ENCODE measurements at places on chromosomes 1 and 21.

GRCh38 chr1:17098446-17099317 lies 20.6 kb downstream of the PADI2 start:
- no peak for DNase-seq

GRCh38 chr1:162019006-162019405 lies 4.7 kb downstream of the OLFML2B start:
- peak; percentile 75 for DNase-seq

DNA sequence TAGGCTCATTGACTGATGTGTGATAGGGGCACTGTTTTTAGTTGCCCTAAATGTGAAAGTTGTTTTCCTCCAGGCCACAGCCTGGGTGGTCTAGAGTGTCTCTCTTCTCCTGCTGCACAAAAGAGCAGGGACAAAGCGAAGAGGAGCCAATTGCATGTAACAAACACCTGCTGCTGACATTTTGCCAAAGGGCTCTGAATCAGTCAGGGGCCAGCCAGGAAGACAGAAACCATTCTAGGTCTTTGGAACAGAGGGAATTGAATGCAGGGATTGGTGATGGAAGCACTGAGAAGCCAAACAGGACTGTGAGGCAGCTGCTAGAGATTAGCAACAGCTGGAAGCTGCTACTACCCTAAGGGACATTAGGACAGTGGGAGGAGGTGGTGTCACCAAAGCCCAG lies 185.3 kb upstream of the POU3F1 start:
- DNase-seq, result no peak

- no peak for DNase-seq
Measured at GRCh38 chr1:53417074-53417511, 42.1 kb upstream of the DMRTB1 start.

DNA sequence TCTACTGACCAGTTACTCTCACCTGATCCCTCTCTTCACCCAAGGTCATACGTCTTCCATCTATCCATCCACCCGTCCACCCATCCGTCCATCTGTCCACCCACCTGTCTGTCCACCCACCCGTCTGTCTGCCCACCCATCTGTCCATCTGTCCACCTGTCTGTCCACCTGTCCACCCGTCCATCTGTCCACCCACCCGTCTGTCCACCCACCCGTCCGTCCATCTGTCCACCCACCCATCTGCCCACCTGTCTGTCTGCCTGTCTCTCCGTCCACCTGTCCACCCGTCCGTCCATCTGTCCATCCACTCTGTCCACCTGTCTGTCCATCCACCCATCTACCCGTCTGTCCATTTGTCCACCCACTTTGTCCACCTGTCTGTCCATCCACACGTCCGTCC lies 11.8 kb upstream of the KIF26B start:
- DNase-seq, result no peak

DNA sequence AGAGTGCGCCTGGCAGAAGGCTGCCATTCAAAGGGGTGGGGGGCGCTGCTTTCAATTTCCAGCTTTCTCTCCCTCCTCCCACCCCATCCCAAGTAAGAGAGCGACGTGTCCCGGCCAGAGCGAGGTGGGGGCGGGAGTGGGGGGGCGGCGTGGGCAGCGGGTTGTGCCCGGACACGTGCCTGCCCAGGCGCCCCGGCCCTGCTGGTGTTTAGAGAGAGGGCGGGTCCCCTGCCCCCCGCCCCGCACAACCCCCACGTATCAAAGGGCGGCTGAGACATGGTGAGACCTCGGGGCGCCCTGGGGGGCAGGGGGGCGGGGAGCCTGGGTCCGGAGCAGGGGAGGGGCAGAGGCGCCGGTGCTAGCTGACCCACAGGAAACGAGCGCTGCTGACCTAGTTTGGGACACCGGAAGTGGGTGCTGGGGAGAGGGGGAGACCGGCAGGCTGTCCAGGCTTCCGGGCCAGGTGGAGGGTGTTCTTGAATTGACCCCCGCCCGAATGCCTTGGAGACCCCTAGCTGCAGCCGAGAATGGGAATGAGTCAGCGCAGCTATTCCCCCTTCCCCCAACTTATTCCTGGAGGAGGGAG lies 1.3 kb downstream of the ZBTB7B start:
- peak; percentile 40 for DNase-seq

DNA sequence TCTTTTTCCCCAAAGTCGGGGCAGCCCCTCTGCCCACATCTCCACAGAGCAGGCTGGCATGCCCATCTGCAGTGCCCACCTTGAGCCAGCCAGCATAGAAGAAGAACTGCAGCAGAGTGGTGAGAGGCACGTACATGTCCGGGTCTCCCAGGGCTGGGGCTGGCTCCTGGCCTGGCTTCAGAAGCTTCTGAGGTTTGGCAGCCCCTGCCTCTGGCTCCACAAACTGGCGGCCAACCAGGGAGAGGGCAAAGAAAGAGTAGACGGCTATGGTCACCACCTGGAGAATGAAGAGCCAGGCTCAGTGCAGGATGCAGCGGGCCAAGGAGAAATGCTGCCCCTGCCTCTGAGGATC lies 3.0 kb downstream of the BEST4 start:
- no peak for DNase-seq

- DNase-seq, result no peak
Measured at GRCh38 chr1:63861052-63861691, 87.4 kb downstream of the ROR1 start.

GRCh38 chr1:160521554-160521953 lies 1.5 kb downstream of the SLAMF6 start:
- no peak for DNase-seq

DNA sequence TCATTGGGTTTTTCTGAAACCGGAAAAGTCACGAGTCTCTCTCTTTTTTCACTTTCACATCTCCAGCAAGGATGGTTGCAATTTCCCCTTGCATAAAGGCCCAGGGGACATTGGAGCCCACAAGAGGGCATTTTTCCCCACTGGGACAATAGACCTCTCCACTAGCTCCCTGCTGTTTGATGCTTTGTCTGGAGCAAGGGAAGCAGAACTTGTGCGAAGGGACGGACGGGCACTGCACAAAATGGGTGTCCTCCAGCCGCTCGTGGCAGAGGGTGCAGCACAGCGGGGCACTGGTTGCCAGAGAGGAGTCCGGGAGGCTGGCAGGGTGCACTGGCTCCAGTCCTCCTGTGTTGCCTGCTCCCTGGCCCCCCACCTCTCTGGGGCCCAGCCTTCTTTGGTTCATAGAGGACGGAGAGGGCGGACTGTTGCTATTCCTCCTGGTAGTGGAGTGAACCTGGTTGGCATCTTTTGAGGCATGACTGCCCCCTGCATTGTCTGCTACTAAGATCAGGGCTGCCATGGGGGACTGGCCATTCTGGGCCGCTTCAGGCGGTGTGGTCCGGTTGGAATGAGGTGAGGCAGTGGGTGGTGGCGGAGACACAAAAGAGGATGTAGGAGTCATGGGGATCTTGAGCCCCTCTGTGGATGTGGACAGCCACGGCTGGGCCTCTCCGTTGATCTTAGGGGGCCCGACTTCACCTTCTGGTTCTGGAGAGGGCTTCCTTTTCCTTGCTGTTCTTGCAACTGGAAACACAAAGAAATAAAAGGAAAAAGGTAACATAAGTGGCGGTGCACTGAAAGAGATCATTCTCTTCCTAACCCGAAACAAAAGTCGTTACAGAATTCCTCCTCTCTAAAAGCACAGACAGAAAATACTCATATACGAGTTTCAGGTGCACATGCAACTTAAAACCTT lies 2.6 kb downstream of the IRF2BP2 start:
- DNase-seq, result no peak

DNA sequence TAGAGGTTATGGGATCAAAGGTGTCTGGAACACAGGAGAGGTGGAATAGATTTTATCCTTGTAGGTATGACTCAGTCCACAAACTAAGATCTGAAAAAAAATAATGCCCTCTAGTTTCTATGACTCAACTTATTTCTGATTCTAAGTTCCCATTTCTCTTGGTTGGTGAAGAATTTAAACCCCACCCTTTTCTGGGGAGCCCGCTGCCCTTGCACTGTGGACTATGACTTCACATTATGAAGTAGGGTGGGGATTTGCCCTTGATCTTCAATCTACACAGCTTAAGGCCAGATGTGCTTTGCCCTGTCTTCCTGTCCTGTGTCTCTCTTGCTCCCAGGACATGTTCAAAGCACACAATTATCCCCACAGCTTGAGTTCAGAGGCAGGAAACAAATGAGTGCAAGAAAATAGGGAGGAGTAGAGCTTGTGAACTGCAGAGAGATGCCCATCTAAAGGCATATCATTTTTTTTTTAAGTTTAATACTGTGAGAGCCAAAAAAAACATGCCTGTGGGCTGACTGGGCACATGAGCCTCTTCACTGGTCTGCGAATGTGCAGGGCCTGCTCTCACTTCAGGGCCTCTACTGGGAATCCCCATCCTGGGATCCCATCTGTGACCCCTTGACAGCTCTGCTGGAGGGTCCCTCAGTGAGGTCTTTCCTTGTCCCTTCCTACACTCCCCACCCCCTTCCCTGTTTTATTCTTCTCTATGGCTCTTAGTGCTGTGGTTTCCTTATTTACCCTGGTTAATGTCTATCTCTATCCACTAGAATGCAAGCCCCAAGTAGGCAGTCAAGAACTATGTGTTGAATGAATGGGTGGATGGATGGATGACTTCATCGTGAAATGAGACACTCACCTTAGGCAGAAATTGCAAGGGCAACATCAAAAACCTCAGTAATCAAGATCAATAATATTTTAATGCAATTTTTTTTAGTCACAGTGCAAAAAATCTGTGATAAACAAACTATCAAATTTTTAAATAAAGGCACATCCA lies 61.5 kb downstream of the CD58 start:
- peak; percentile 81 for DNase-seq

DNA sequence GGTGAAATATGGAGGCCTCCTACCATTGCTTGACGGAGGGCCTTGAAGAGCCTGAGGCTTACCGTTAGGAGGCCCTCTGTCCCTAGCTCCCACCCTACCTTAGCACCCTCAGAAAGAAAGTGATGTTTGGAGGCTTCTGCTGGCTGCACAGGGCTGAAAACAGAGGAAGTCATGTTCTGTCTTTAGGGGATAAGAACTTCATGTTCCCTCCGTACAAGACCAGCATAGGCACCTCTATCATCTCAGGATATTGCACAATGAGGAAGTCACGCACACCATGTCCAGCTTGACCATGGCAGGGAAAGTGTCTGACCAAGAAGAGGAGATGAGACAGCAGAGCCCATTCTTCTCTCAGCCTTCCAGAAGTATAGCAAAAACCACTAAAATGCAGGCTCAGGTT lies 13.8 kb downstream of the ADORA3 start:
- no peak for DNase-seq

- DNase-seq, result no peak
Measured at GRCh38 chr1:236472850-236473788, 50.7 kb upstream of the LGALS8 start.

GRCh38 chr1:76287917-76288316 lies 213.4 kb downstream of the ST6GALNAC3 start:
- DNase-seq, result no peak

DNA sequence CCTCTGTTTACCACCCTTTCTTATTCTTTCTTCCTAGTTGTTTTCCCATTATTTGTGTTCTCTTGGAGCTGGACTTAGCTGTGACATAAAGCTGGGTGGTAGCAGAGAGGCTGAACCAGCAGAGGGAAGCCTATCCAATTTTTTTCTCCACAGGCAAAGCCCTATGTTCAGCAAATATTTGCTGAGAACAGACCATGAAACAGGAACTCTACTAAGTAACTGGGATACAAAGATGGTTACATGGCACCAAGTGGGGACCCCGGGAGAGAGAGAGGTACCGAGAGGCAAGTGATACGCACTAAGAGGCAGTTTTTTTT lies 6.6 kb downstream of the CFAP141 start:
- DNase-seq, result no peak

DNA sequence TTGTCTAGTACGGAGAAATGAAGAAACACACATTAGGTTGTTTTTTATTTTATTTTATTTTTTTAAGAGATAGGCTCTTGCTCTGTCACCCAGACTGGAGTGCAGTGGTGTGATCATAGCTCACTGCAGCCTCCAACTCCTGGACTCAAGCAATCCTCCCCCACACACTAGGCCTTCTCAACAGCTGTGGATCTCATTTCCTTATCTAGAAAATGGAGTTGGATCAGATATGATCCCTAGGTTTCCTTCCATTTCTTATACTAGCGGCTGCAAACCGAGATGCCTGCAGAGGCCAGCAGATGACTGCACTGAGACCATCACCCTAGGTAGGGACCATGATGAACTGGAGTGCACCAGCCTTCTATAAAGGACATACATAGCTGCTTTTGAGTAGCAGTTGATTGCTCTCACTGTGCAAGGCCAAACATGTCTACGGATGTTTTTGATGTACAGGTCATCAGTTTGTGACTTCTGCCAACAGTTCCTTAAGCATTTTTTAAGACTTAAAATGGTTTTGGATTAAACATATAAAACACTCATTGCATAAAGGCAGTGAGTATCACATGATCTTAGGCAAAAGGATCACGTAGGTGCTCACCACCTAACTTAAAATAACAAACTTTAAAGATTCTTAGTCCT lies 11.4 kb upstream of the KLHL12 start:
- DNase-seq, result no peak

GRCh38 chr1:58165073-58165472 lies 381.5 kb downstream of the OMA1 start:
- peak; percentile 2 for DNase-seq

- DNase-seq, result peak; percentile 45
Measured at GRCh38 chr1:22641906-22642636, 1.4 kb upstream of the C1QC start.

GRCh38 chr1:96979304-96980268 lies 258.0 kb downstream of the PTBP2 start:
- no peak for DNase-seq

DNA sequence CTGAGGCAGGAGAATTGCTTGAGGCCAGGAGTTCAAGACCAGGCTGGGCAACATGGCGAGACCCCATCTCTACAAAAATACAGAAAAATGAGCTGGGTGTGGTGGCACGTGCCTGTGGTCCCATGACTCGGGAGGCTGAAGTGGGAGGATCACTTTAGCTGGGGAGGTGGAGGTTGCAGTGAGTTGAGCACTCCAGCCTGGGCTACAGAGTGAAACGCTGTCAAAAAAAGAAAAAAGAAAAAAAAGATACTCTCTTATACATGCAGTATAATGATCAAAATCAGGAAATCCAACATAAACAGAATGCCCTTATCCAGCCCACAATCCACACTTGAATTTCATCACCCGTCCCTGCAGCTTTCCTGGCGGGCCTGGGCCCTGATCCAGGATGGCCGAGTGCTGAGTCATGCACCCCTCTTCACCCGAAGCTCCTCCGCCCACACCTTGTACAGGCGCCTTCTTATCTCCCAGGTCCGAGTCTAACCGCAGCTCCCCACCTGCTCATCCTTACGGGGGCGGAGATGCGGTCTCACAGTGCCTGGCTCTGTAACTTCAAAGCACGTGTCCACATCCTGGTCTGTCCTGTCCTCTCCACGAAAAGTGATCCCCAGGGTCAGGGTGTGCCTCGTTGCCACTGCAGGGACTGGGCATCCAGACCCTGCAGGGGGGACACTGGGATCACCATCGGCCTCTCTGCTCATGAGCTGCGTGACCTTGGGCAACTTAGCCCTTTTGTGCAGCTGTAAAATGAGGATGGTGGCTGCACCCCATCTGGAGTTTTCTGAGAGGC lies 120.2 kb upstream of the SLC45A1 start:
- DNase-seq, result peak; percentile 87

GRCh38 chr1:42922687-42923366 lies 35.8 kb downstream of the SLC2A1 start:
- peak; percentile 81 for DNase-seq

GRCh38 chr1:27931759-27932158 lies 3.0 kb upstream of the SMPDL3B start:
- DNase-seq, result no peak

GRCh38 chr1:214604523-214604922 lies 1.5 kb downstream of the CENPF start:
- peak; percentile 29 for DNase-seq

Data from fibroblast of skin of abdomen (primary cell).